Activated T-cell treated with anti-CD3 and anti-CD28 coated beads, Interleukin-2, amount 50 U/mL, for 48 hours (primary cell): ENCODE measurements at places on chromosomes 6 and 20.

DNA sequence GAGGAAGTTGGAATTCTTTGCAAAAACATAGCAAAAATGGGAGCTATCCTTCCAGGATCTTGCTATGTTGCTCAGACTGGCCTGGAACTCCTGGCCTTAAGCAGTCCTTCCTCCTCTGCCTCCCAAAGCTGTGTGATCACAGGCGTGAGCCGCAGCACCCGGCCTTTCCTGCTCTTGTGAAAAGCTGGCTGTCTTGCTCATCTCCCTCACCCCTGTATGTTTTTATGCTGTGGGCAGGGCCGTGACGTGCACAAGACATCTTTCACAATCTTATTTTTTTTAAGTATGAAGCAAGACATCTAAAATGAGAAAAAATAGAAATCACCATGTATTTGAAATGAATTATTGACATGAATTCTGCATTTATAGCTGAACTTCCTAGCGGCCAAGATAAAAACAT lies 110.4 kb downstream of the SAMD5 start:
- no peak for DNase-seq

- no peak for DNase-seq
Measured at GRCh38 chr20:17809362-17810061, 109.7 kb downstream of the BANF2 start.

- DNase-seq = no peak
Measured at GRCh38 chr6:19465760-19466159, 371.4 kb upstream of the ID4 start.

DNA sequence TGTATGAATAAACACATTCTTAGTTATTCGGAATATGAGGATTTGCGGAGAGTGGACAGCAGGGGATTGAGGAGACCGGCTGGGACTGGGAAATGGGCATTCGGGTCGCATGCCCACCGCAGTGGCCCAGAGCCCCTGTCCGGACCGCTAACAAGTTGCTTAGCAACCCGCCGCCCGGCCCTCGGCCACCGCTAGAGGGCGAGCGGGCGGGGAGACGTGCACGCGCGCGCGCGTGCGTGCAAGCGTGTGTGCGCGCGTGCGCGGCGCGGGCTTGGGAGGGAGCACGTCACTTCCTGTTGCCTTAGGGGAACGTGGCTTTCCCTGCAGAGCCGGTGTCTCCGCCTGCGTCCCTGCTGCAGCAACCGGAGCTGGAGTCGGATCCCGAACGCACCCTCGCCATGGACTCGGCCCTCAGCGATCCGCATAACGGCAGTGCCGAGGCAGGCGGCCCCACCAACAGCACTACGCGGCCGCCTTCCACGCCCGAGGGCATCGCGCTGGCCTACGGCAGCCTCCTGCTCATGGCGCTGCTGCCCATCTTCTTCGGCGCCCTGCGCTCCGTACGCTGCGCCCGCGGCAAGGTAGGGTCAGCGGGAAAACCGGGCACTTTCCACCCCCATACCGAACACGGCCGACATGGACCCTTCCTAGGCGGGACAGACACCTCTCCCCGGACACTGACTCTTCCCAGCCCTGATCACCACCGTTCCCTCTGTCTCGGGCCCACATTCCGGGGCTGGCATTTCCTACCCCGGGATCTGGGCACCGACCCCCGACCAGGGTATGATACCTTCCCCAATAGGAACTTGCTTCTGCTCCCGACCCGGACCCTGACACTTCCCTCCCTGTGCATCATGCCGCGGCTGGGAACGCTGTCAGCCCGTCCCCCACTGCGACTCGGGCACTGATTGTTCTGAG lies at the start of gene HM13:
Gene HM13 (plus strand): TSS at position 289 of the 918 bp plus-strand sequence. CDS start 110 bp downstream, at position 399.
- DNase-seq = peak; percentile 89

GRCh38 chr6:89501222-89501621 lies 68.3 kb downstream of the ANKRD6 start:
- no peak for DNase-seq

- DNase-seq = no peak
Measured at GRCh38 chr6:150267686-150268561, 100.9 kb upstream of the IYD start.

DNA sequence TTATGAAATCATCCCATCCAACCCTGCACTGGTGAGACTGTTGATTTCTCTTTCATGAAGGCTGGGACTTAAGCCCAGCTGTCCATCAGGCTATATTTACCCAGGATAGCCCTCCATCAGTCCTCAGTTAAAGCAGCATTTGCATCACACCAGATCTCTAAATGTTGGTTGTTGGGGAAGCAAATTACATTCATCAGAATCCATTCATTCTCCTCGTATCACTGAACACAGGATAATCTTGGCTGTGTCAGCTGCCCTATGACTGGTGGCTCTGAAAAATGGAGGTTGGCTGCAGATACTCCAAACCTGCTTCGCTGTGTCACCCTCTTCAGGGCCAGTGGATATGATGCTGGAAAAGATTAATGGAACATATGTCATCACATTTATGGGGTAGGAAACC lies 718.3 kb downstream of the KIF16B start:
- no peak for DNase-seq

GRCh38 chr6:149846321-149846720 lies 17.8 kb downstream of the LRP11 start:
- DNase-seq = no peak

DNA sequence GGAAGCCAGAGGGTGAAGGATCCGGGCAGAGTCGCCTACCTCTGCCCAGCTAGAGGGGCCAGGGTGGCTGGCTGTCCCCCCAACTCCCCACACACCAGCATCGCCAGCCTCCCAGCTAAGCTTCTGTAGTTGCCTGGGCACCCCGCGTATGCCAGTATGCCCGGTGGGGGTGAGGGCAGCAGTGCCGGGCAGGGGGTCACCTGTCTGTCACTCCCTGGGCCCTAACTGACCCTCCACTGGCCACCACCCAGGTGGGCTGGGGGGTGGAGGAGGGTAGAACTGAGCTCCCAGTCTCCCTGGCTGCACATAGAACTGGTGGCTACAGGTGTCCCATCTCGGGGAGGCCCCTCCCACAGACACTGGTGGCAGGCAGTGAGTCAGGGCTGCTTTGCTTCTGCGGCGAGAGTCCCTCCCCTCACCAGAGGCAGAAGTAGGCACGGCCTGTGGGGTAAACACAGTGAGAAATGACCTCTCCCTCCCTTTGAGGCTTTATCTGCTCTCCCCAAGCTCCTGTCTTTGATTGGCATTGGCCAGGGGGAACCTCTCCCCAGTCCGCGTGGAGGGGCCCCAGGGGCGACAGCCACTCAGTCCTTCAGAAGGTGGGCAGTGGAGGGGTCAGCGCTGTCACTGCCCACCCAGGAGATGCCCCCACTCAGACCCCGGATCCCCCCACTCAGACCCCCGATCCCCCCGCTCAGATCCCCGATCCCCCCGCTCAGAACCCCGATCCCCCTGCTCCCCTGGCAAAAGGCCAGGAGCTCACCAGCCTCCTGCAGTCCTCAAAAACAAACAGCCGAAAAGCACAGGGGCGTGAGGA lies 2.5 kb downstream of the NTSR1 start:
- DNase-seq = peak; percentile 40

- DNase-seq = no peak
Measured at GRCh38 chr20:64083804-64084684, at the start of gene LKAAEAR1. Gene LKAAEAR1, minus strand, starts transcription at chr20:64084398. Its CDS starts 179 bp downstream, at chr20:64084219.

DNA sequence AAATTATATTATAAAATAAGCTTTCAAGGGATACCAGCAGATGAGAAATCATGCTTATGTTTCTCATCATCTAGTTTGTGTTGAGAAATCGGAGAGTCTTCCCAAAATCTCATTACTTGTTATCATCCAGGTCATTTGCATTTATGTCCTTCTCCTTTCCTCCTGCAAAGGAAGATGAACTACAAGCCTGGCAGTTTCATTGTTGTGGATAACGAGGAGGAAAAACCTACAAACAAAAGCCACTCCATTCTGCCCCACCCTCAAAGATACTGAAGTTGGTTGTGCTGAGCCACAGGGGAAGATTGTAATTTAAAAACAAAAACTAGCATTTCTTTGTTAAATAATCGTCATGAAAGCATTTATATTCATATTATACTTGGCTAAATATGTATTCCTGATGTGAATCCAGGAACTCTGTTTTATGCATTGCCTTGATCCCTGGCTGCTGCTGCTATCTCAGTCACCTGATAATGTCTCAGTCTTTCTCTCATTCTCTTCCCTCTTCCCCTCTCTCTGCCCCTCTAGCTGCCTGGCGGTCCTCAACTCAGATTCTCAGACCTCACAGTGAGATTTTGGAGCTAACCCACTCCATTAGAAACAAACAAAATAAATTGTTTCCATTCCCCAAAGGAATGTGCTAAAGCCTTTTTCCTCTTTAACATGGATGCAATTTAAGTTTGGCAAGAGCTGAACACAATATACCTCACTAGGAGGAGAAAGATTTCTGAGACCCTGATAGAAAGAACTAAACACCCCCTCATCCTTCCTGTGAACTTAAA lies 185.3 kb downstream of the ADAT2 start:
- DNase-seq = no peak
